CD4-positive, alpha-beta T cell treated with Interleukin-15 for 1 hour (primary cell): ENCODE measurements at places on chromosomes 3 and 15.

DNA sequence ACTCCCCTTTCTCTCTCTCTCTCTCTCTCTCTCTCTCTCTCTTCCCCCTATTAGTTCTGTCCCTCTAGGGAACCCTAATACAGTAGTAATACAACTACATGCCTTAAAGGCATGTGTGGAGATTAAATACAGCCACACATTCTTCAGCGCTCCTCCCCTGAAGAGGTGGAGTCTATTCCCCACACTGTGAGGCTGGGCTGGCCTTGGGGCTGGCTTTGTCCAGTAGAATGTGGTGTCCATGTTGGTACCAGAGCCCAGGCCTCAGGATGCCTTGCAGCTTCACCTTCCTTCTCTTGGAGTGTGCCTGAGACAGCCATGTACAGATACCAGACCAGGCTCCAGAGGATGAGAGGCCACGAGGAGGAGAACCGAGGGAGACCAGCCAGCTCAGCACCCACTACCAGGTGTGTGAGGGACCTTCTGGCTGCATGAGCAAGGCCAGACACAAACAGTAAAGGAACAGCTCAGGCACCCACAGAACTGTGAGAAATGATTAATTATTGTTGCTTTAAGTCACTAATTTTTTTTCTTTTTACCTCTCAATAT lies 10.7 kb downstream of the SLC6A20 start:
- DNase-seq = no peak

DNA sequence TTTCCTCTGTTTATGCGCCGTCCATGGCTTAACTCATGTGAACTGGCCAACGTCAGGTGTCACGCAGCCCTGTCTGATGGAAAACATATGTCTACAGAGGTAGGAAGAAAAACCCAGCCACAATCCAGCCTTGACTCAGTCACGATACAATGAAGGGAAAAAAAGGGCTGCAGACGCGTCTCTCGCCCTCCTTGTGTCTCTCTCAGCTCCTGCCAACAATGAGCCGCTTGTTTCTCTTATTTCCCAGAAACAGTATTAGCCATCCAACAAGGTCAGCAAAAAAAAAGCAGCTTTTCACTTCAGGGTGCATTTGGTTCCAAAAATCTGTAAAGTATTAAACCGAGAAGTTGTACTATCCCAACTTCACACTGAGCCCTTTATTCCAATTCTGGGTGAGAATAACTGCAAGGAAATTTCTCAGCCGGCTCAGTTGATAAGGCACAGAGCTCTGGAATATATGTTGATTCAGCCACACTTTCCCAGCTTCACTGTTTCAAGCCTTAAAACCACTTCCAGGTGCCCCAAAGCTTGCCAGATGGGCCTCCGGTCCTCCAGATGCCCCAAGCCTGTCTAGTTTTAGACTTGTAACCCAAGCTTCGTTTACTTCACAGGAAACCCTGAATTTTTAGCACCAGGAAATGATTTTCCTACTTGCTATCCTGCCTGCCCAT lies 79.4 kb downstream of the TM4SF4 start:
- no peak for DNase-seq

GRCh38 chr3:38267662-38268061 lies 2.0 kb downstream of the SLC22A13 start:
- no peak for DNase-seq

- no peak for DNase-seq
Measured at GRCh38 chr15:52295421-52296001, at the start of gene MYO5C. Gene MYO5C (minus strand): TSS chr15:52295804. CDS start chr15:52295636, 168 bp downstream.

DNA sequence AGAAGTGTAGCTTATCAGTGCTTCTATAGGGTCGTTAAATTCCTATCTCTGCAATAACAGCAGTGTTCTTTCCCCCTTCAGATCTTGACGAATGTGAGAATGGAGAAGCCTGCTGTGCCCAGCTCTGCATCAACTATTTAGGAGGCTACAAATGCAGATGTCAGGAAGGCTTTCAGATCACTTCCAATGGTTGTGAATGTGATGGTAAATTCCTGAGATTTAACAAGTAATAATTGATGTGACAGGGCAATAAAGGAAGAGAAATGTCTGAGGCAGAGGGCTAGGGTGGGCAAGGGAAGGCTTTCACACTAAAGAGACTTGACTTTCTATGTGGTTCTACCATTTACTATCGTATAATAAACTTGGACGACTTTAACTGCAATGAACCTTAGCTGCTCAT lies 711.7 kb upstream of the GOLIM4 start:
- no peak for DNase-seq

GRCh38 chr15:79967298-79968182 lies 3.5 kb downstream of the BCL2A1 start:
- no peak for DNase-seq

DNA sequence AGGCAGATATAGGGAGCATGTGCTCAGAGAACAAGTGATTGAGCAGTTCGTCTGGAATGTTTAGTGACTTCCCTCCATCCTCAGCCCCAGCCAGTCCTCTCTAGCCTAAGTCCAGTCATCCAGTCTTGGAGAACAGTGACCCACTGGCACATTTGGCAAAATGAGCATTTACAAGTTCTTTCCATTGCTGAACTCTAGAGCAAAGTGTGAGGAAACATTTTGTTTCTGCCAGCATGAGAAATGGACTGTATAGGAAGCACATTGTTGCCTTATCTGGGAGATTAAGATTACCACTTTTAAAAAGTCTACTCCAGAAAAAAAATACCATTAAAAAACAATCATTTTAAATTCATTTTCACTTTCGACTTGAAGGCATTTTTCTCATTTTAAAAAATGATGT lies 353.6 kb downstream of the SHQ1 start:
- DNase-seq = no peak

- no peak for DNase-seq
Measured at GRCh38 chr3:104367000-104367399, 999.7 kb upstream of the ALCAM start.

DNA sequence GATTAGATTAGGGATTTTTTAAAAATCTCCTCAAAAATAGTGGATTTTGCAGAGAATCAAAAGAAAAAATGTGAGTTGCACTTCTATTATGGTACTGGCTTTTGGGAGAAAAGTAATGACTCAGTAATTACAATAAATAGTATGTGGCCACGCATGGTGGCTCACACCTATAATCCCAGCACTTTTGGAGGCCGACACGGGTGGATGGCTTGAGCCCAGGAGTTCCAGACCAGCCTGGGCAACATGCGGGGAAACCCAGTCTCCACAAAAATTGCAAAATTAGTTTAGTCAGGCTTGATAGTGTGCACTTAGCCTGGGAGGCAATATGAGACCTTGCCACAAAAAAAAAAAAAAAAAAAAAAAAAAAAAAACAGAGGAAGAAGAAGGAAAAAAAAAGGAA lies 1098.2 kb downstream of the ZPLD1 start:
- DNase-seq = no peak
